ENCODE measurements at places on chromosomes 5 and 9. TPM values are rescaled to one million over a fixed set of nuclear protein-coding genes. Genes with fewer than 3 reads are reported as not detected.

Gene CARD9
- total RNA-seq: 20.0 TPM

Gene SPATA31D4
- not detected for total RNA-seq

Gene FBN2
- total RNA-seq: 81.6 TPM

Gene KIF24
- total RNA-seq: 3.5 TPM

Gene FGD3
- under 0.01 TPM for total RNA-seq

Gene TRUB2
- total RNA-seq: 17.7 TPM

GRCh38 chr9:4657426-4658159, 4.5 kb upstream of the PLPP6 start:
- no peak for DNase-seq

GRCh38 chr9:5178126-5178805, 7.2 kb downstream of the INSL6 start:
- DNase-seq: no peak

DNA sequence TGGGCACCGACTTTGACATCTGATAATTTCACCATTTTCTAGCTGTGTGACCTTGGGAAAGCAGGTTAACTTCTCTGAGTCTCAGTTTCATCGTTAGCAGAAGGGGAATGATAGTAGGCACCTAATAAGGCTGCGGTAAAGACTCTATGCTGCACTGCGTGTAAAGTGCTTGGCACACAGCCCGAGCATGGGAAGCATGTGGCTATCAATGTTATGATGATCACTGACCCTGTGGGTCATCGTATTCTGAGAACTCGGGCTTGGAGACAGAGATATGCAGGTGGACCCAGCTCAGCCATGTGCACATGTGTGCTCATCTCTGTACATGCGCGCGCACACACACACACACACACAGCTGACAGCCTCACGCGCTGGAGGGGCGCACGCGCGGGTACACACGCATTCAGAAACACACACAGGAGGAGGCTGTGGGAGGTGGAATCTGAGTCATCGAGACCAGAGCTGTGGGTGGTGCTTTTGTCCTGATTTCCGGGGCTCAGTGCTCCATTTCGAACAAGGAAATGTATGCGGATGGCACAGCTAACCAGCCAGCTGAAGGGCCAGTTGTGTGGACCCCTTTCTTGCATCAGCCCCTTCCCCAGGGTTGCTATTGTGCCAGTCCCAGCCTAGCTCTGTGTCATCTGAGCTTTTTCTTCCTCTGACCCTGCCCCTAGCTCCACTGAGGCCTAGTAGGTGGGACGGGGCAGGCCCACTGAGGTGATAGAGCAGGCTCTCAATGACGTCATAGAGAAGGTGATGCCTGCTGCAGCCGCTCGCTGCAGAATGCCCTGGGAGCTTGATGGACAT, 11.1 kb upstream of the ARAP3 start:
- no peak for DNase-seq

- DNase-seq: peak; percentile 88
Measured at GRCh38 chr9:88776717-88777497, 214.4 kb upstream of the S1PR3 start.

DNA sequence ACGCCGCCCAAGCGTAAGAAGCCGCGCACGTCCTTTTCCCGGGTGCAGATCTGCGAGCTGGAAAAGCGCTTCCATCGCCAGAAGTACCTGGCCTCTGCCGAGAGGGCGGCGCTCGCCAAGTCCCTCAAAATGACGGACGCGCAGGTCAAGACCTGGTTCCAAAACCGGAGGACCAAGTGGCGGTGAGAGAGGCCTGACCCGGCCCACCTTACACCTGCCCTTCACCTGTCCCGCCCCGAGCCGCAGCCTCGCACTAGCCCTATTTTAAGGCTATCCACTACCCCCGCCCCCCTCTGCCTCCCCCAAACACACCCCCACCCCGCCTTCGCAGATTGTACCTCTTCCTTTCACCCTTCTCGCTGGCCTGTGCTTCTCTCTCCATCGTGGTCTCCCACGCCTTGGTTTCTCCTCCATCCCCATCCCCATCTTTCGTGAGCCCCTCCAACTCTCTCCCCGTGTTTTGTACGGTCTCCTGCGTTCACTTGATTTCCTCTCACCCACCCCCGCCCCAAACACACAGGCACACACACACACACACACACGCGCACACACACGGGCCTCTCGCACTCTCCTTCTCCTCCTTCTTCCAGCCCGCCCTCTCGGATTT, 1.3 kb downstream of the TLX3 start:
- no peak for DNase-seq

DNA sequence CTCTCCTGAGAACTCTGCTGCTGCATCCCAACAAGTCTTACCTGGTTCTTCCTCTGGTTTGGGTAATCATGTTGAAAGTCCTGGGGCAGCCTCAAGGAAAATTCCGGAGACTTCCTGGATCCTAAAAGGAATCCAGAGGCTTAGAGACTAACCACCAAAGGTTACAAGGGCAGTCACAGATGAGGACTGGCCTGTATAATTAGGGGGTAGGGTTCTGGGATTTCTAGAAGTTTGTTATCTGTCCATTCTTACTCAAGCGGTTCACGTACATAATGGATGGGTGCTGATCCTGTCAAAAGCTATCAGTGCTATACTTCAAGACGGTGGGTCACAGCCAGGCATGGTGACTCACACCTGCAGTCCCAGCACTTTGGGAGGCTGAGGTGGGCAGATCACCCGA, 51.4 kb upstream of the EPB41L4B start:
- DNase-seq: no peak

DNA sequence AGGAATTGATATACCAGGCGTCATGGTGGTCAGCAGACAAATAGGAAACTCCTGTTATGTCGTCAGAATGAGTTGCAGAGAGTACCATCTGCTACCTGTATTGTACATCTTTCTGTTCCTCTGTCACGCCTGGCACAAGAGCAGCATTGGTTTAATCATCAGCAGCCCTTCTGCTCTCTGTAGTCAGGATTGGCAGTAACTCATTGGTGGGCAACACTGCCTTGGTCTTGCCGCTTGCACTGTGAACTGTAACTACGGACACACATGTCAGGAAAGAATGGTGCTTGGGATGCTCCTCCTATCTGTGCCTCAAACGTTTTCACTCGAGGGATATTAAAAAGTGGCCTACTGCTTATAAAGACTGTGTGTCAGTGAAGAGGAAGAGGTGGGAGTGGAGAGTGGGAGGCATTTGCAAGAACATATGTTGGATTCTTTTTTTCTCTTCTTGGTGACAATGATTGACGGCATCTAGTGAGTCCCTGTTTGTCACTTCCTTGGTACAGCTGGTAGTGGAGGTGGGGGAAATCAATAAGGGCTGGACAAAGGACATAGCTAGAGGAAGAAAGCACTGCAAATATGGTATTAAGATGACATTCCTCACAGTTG, 76.6 kb downstream of the F2RL2 start:
- no peak for DNase-seq

DNA sequence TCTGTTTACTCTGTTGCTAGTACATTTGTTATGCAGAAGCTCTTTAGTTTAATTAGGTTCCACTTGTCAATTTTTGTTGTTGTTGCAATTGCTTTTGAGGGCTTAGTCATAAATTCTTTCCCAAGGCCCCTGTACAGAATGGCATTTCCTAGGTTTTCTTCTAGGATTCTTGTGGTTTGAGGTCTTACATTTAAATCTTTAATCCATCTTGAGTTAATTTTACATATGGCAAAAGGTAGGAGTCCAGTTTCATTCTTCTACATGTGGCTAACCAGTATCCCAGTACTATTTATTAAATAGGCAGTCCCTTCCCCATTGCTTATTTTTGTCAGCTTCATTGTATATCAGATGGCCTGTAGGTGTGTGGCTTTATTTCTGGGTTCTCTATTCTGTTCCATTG, 792.4 kb downstream of the PTPRD start:
- DNase-seq: peak; percentile 6

DNA sequence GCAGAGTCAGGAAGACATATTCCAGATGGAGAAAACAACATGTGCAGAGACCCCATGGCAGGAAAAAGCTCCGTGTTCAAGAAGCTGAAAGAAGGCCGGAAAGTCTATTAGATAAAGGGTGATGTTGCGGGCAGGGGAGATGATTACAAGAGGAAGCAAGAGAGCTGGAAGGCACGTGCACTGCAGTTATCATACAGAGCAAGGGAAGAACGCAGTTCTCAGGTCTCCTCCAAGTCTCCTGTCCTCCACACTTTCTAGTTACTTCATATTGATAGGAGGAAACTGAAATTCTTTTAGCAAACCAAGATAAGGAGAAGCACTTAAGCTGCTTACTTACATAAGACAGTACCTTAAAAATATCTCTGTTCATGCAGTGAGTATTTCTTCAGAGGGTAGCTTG, 58.3 kb upstream of the PLPP6 start:
- DNase-seq: peak; percentile 16

DNA sequence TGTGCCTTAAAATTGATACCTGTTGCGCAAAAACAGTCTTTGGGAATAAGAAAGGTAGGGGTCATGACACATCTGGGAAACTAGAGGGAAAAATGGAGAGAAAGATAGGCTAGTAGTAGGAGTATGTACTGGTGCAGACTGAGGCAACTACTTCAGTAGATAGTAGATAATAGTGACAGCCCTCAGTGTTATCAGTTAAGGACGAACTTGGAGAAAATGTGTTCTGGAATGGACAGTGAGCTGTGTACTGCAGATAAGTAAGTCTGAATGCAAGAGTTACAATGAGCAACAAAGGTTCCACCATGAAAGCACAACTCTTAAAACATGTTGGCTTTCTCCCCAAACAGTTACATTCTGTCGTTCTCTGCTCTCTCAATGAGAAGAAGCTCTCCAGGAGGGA, 6.5 kb upstream of the INSL6 start:
- no peak for DNase-seq

DNA sequence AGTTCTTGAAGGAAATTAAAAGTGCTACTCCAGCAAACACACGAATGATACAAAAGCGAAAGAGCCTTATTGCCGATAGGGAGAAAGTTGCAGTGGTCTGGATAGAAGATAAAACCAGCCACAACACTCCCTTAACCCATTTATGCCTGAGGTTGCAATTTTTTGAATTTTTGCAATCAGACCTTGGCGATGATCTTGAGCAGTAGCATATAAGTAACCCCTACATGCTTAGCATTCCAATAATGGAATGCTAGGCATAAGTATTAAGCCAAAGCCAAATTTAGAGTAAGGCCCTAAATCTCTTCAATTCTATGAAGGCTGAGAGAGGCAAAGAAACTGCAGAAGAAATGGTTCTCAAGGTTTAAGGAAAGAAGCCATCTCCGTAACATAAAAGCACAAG, 153.5 kb downstream of the SLC28A3 start:
- no peak for DNase-seq

- peak; percentile 3 for DNase-seq
Measured at GRCh38 chr9:28456861-28457260, 883.6 kb upstream of the C9orf72 start.

GRCh38 chr9:115261656-115262081, 143.7 kb upstream of the TNC start:
- DNase-seq: no peak
